KBM-7 (cell line): ENCODE measurements at places on chromosomes 1 and 21.

- DNase-seq = no peak
These were observed 64.8 kb downstream of the TP53BP2 start for GRCh38 chr1:223780949-223781348.

DNA sequence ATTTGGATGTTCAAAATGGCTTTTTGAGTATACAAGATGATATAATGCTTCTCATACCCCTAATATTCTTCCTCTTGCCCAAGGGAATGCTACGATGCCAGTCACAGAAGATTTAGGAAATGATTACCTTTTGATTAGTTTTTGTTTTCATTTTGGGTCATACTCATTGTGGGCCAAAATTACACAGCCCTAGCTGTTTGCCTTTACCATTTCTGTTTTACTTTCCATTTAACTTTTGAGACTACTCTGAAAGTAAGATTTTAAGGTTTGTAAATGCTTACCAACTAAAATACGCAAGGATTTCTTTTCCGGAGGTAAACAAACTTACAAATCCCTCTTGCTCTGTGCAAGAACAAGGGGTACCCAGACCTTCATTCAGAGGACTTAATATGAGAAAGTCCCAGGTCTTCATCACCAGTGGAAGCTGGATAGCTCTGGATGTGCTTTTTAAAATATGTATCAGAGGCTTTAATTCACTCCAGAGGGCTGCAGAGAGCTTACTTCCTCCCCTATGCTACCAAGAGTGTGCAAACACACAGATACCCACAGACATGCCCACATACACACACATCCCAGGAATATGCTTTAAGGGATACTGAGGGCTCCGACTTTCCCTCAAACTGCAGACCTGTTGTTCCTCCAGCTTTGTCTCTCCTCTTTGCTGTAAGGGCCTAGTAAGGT lies 631.4 kb downstream of the SMYD3 start:
- no peak for DNase-seq

DNA sequence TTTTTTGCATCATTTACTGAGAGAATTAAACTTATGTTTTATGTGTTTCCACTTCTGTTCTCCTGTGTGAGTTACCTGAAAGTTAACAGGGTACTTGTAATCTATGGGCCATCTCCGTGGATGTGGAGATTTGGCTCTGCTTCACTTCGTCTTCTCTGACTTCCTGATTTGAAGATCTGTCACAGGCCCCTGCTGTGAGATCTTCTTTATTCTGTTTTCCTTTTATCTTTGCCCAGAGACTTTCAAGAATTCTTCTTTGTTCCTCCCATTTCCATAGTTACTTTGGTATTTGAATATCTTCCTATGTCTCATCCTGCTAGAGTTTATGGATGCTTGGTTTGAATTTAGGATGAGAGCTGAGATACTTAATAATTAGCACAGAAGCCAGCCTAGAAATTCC lies 35.4 kb upstream of the PKN2 start:
- peak; percentile 21 for DNase-seq

- no peak for DNase-seq
These were observed 77.4 kb downstream of the NDUFS5 start for GRCh38 chr1:39103328-39104157.

DNA sequence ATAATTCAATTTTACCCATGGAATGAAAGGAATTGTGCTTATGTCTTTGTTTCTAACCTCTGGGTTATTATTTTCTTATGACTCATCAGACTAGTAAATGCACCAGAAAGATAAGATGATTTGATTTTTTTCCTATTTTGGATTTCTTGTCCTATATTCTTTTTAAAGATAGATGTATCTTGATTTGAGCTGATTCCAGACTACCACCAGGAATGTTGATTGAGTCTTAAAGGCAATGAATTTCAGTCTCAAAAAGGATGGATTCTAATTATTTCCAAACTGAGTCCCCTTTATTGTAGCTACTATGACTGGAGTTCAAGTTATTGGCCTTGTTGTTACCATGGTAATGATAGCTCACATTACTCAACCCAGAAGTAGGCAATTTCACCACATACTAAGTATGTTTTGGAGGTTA lies 95.8 kb upstream of the RGS4 start:
- no peak for DNase-seq

DNA sequence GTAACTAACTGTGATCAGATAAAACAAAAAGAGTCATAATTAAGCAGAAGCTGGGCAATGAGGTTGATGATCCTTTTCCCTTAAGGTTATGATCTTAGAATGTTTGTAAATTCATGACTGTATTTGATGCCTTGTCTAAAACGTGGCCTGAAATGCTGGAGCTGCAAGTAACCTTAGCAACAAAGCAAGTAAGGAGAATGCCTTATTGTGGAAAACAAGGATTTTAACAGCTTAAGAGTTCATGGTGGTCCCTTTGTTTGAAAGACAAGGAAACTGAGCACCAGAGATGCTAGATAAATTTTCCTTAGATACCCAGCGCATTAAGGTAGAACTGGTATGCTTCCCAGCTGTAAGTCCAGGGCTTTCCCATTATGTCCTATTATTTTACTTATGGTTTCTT lies 25.7 kb upstream of the XPR1 start:
- no peak for DNase-seq

DNA sequence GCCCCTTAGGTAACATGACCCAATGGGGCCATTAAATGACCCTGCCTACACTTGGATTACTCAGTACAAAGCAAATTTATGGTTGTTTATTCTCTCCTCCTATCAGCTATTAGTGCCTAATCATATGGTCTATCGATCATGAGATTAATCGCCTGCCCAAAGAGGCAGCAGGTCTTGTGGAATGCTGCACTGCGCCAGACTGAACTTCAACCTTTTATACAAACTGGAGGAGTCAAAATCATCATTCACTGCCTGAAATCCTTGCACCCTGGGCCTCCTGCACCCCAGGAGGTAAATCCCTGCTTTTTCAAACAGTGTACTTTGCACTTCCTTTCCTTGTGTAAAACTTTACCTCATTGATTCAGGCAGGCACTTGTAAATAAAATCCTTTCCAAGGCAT lies 69.7 kb downstream of the NFIA start:
- no peak for DNase-seq

DNA sequence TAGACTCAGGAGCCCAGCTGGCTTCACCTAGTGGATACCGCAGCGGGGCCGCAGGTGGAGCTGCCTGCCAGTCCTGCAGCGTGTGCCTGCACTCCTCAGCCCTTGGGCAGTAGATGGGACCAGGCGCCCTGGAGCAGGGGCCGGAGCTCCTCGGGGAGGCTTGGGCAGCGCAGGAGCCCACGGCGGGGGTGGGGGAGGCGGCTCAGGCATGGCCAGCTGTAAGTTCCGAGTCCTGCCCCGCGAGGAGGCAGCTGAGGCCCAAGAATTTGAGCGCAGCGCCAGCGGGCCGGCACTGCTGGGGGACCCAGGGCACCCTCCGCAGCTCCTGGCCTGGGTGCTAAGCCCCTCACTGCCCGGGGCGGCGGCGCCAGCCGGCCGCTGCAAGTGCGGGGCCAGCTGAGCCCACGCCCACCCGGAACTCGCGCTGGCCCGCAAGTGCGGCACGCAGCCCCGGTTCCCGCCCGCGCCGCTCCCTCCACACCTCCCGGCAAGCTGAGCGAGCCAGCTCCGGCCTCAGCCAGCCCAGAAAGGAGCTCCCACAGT lies 30.9 kb downstream of the UTP25 start:
- no peak for DNase-seq

DNA sequence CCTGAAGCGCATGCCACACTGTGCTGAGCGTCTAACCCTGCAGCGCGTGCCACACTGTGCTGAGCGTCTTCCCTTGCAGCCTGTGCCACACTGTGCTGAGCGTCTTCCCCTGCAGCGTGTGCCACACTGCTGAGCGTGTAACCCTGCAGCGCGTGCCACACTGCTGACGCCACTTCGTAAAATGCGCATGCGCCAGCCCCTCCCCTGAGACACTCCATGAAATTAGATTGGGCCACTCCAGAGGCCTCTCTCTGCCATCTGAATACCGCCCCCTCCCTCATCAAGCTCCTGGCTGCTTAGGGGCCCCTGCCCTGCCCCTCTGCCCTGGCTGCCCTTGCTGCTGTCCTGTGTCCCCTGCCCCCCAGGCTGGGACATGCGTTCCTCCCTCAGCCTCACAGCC lies 84.8 kb downstream of the POFUT2 start:
- DNase-seq = no peak

- peak; percentile 76 for DNase-seq
These were observed 1.2 kb upstream of the ARHGEF16 start for GRCh38 chr1:3453203-3453761.

GRCh38 chr1:108059945-108060344 lies 95.0 kb upstream of the VAV3 start:
- DNase-seq = no peak

DNA sequence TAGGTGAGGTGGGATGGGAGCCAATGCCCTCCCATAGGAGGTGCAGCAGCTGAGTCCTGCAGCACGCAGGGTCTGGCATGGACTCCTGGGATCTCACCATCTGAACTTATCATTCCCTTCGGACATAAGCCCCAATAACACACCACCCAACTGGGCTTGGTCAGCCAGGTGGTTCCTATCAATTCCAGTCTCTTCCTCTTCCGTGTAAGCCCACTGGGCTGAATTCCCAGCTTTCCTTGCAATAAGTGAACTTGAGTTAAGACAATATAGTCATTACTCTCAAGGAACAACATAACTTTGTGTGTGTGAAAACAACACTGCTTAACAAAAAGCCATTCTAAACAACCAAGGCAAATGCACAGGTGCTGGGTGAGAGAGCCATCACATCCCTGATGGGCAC lies 86.6 kb upstream of the EDN2 start:
- DNase-seq = no peak

DNA sequence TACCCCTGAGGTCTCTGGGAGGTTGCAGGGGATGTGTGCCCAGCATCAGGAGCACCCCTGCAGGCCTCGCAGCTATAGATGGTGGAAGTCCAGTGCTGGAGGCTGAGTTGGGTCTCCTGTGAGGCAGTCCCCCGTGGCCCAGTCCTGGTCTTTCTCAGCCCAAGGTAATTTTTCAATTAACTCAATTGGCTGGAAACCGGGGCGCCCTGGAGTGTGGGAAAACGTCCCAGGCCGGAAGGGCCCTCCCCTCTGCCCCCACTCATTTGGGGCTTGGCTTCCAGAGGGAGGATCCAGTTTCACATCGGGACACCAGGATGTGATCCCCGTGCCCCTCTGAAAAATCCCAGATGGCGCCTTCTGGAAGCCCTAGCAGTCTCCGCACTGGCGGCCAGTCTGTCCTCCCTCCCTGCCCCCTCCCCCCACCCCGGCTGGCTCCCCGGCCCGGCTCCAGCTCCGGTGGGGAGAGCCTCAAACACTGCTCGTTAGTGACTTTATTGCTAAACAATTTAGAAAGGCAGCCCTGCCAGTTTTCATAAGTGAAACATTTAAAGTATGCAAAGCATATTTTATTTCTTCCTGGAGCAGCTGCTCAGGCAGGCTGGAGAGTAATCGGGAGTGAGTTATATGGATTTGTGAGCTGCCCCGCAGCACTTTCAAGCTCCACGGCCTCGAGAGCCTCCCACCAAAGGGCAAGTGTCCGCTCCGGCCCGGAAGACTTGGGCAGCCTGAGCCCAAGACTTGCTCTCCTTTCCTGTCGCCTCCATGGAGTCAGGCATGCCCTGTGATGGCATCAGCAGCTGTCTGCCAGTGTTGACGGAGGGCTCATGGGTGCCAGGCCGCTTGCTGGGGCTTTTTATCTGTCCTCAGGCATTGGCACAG lies 208.2 kb upstream of the TMEM51 start:
- no peak for DNase-seq

DNA sequence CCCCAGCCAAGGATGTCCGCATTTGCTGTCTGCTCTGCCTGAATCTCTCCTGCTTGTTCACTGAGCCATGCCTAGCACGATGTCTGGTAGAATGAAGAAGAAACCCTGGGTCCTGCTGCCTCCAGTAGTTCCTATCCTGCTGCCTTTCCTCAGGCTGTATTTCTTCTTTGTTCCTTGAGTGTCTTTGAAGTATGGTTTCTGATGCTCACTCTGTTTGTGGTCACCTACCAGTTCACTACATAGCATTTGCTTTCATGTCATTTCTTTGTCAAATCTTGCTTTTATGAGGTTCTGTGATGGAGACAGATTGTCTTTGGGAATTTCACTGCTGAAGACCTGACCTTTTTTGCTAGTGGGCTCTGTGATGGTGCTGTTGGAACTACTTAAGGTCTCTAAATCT lies 5.9 kb downstream of the UCK2 start:
- no peak for DNase-seq

GRCh38 chr1:108897865-108898720 lies 21.3 kb downstream of the GPSM2 start:
- DNase-seq = peak; percentile 61

DNA sequence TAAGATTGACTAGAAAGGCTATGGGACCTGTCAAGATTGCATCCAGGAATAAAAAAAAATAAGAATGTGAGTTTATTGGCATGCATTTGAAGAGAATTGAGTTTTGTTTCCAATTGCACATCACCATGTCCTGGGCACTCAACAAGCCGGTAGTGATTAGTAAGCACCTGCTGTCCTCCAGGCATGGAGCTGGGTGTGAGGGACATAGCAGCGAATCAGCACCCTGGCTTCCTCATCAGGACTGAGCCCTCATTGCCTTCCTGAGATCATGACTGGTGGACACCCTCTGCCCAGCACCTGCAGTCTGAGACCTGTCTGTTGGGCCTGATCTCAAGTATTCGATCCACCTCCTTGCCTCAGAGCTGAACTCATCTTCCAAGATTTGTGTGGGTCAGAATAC lies 26.8 kb downstream of the S100A6 start:
- DNase-seq = no peak
